ENCODE measurements at places on chromosomes 7 and 10.

- no peak for DNase-seq
Observed at GRCh38 chr10:124025660-124026588, 67.5 kb downstream of the CHST15 start.

DNA sequence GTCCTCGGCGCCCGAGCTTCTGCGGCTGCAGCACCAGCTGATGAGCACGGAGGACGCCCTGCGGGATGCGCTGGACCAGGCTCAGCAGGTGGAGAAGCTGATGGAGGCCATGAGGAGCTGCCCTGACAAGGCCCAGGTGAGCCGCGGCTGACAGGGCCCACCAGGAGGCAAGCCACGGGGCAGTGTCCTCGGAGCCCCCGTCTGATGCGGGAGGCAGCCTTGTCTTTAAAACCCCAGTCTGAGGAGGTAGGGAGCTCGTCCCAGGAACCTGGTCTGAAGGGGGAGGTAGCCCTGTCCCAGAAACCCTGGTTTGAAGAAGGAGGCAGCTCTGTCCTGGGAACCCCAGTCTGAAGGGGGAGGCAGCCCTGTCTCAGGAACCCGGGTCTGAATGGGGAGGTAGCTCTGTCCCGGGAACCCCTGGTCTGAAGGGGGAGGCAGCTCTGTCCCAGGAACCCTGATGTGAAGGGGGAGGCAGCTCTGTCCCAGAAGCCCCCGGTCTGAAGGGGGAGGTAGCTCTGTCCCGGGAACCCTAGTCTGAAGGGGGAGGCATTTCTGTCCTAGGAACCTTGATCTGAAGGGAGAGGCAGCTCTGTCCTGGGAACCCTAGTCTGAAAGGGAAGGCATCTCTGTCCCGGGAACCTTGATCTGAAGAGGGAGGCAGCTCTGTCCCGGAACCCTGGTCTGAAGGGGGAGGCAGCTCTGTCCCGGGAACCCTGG lies 53.1 kb upstream of the GTF2IRD1 start:
- DNase-seq, result no peak

DNA sequence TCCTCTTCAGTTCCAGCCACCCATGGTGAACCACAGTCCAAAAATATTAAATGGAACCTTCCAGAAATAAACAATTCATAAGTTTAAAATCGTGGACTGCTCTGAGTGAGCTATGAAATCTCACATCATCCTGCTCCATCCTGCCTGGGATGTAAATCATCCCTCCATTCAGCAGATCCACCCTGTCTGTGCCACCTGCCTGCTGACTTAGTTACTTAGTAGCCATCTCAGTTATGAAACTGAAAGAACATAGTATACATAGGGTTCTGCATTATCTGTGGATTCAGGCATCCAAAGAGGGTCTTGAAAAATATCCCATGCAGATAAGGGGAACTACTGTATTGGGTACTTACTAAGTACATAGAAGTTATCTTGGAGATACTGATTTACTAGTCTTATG lies 89.0 kb downstream of the ST8SIA6 start:
- no peak for DNase-seq

GRCh38 chr10:75726522-75727483 lies 295.4 kb downstream of the LRMDA start:
- DNase-seq, result no peak

DNA sequence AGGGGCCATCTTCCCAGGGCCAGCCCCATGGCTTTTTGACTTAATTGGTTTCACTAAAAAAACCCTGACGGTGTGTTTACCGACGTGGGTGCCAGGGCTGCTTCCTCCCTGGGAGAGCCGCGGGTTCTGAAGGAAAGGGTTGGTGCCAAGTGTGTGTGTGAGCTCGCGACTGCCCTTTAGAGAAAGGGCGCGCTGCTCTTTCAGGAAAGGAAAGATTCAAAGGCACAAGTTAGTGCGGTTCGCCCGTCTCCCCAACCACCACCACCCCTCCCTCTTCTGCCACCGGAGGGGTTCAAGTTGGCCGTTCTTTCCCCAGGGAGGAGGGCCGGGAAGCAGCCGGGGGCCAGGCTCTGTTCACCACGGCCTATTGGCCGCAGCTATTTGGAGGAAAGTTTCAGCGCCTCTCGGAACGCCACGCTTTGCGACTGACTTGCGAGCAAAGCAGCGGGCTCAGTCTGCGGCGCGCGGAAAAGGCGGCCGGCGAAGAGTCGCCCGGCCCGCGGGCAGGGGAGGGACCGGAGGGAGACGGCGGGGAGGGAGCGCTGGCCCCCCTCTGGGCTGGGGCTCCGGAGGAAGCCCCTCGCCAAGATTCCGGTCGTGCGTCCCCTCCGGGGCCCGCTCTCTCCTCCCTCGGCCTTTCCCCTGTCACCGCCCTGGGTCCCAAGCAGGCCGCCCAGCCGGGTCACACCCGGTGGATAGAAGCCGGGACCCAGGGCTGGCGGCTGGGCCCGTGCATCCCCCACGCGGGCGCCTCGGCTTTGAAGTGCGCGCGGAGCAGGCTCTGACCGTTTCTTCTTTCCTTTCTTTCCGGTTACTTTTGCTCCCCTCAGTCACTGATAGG lies 165.9 kb upstream of the PPP1R3A start:
- no peak for DNase-seq

DNA sequence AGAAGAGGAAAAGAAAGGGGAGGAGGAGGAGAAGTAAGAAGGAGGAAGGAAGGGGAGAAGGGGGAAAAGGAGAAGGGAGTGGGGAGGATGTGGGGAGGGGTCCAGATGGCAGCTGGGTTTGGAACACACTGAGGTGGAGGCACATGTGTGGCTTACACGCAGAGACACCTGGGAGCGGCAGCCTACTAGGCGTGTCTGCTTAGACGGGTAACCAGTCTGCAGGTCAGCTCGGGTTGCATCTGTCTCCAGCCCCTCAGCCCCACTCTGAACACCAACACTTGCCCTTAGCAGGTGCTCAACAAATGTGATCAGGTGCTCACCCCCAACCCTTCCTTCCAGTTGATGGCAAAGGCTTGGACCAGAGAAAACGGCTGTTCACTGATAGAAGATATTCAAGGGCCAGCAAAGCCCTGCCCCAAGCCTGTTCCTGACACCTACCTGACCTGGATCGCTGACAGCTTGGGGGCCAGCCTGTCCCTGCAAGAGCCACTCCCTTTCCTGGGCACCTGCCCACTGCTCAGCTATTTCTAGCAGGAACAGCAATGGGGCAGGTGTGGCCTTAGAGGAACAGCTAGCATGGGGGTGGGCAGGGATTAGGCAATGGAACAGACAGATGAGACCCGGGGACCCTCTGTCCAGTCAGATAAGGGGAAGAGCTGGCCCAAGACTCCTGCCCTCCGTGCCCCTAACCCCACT lies 70.5 kb downstream of the SH3PXD2A start:
- no peak for DNase-seq

GRCh38 chr10:120075349-120075748 lies 182.8 kb downstream of the SEC23IP start:
- no peak for DNase-seq

DNA sequence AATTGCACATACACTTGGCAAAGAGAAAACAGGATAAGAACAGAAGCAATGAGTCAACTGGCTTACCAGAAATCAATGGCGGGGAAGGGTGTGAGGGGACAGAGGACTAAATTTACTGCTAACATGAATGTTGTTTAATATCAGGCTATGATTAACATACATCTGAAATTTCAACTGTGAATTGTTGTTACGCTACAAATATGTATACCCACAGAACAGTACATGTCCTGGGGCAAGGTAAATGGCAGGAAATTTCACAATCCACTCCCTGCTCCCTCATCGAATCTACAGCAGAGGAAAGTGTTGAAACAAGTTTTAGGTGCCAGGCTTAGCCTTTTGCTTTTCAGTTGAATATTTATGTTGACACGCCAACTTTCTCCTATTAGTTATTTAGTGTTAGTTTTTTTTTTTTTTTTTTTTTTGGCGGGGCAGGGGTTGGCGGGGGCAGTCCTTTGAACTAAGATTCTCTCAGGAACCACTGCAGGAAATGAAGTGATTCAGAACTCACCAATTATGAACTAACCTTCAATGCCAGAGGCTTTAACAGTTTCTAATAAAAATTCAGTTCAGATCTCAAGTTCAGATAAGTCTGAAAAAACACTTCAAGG lies 99.0 kb downstream of the UBE2H start:
- DNase-seq, result no peak

Data from activated T-cell treated with anti-CD3 and anti-CD28 coated beads for 1 hour (primary cell).